NCI-H526 (cell line): ENCODE measurements at places on chromosomes 3 and 15.
A peak's percentile ranks its signal among the peaks of the same experiment; 100 is the strongest.

- peak; percentile 94 for DNase-seq
These were observed 4.0 kb downstream of the TLE3 start for GRCh38 chr15:70093481-70094319.

DNA sequence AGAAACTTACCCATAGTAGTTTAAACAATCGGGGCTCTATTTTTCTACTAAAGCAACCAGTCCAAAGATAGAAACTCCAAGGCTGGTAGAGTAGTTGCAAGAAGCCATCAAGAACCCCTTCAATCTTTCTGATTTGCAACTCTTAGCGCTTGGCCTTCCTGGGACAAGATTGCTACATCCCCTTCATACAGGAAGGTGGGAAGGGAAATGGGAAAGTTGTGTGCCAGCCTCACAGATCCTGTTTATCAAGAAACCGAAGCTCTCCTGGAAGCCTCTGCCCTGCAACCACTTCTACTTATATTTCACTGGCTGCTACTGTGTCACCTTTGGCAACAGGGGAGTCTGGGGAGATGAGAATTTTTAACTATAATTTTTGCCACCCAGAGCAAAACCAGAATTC is 46.2 kb downstream of the OSBPL10 start:
- DNase-seq = peak; percentile 3

DNA sequence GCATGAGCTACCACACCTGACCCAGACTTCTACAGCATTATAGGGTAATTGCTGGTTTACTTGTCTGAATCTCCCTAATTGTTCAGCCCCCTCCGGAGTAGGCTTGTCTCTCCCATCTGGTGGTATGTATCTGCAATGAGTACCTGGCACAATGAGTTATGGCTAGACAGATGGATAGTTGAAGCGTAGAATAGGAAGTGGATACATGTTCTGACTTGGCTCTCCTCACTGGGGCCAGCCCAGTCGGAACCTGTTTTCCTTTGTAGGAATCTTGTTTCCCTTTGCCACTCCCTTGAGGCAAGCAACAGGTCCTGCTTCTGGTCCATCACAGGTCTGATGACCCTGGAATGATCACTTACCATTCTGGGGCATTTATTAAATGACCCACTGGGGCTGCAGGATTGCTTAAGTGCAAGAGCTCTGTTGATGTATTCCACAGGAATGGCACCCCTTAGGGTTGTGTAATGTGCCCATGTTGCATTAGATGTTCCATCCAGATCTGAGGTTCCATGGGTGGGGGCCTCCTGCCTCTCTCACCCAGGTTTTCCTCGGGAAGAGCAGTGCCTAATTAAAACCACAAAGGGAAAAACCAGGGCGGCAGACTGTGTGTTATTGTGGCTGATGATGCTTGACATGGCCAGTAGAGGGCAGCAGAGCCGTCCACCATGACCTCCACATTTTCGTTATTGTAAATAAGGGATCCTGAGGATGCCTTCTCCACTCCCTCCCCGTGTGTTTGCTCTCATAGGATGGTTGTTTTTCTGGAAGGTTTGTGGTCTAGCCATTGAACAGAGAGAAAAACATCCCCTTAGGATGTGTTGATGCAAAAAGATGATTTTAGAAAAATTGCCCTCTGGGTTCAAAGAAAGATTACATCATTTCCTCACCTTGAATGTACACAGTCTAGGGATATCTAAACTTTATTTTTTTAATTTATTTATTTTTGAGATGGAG is 58.0 kb downstream of the CMTM8 start:
- DNase-seq = peak; percentile 83

DNA sequence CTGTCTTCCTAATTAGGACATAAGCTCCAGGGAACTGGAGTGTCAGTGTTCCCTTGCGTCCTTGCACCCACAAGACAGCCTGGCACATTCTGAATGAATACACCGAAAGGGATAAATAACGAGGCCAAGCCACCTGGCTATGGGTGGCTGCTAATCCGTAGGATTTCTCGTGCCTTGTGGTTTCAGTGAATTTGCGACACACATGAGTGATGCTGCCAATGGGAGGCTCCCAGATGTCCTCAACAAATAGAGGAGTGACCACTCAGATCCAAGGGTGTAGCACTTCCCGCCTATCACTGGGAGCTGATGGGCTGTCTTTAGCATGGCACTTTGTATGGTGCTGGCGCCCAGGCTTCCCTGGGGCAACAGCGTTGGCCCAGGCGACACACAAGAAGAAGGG is 43.4 kb downstream of the APBA2 start:
- no peak for DNase-seq

DNA sequence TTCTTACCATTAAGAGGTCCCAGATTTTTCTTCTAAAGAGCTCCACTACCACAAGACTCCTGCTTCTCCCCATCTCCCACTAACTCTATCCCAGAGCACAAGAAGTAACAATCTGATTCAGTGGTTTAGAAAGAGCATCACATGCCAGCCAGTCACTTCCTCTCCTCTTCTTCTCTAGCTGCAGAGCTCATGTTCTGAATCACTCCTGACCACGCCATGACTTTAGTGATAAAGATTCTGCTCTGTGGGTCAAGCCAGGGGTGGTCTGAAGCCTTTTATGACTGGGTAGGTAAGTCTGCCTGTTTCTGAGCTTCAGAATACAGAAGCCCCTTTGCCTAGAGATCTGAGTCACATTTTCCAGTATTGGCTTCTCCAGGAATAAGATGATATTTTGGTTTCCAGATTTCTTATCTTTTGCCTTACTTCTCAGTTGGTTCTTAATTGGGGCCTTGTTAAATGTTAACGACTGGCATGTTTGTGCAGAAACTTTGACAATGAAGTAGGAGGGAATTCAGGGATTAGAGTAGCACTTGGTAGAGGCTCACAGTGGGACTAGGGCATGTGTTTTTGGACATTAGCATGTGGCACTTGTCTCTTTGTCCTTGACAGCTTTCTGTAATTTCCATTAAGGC is 27.6 kb upstream of the ADAMTSL3 start:
- DNase-seq = no peak

DNA sequence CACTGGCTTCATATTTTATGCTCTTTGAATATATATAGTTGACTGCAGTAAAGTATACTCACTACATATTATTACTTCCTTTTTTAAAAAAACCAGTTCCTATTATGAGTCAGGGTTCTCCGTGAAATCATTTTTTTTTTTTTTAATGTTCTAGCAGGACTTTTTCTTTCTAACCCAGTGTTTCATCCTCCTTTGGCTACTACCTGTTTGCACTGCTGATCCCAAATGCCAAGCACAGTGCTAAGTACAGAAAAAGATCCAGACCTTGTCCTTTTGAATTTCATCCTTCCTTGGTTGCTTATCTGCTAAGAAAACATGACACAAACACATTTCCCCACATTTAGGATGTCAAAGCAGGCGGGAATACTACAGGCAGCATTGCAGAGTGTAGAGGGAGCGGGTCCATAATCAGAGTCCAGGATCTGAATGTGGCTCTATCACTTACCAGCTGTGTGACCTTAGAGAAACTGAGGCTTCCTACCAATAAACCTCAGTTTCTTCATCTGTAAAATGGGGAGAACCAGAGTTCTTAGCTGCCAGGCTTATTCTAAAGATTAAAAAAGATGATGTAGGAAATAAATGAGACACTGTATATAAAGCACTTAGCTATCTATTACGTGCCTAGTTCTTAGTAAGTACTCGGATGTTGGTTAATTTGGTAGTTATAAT is 37.2 kb upstream of the ANPEP start:
- DNase-seq = no peak
